ENCODE measurements at places on chromosomes 7 and 10.

GRCh38 chr7:96203786-96204185 lies 118.1 kb downstream of the SLC25A13 start:
- no peak for DNase-seq

- no peak for DNase-seq
Observed at GRCh38 chr7:104550362-104550761, 222.0 kb downstream of the LHFPL3 start.

DNA sequence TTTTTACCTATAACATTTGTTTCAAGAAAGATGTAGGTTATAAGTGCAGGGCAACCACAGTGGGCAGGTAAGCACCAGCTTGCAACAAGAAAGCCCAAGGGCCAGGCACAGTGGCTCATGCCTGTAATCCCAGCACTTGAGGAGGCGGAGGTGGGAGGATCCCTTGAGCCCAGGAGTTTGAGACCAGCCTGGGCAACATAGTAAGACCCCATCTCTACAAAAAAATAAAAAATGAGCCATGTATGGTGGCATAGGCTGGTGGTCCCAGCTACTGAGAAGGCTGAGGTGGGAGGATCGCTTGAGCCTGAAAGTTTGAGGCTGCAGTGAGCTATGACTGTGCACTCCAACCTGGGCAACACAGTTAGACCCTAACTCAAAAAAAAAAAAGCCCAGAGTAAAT lies 12.8 kb downstream of the BCL7B start:
- no peak for DNase-seq

GRCh38 chr10:6907877-6908530 lies 327.9 kb upstream of the PRKCQ start:
- DNase-seq = no peak

DNA sequence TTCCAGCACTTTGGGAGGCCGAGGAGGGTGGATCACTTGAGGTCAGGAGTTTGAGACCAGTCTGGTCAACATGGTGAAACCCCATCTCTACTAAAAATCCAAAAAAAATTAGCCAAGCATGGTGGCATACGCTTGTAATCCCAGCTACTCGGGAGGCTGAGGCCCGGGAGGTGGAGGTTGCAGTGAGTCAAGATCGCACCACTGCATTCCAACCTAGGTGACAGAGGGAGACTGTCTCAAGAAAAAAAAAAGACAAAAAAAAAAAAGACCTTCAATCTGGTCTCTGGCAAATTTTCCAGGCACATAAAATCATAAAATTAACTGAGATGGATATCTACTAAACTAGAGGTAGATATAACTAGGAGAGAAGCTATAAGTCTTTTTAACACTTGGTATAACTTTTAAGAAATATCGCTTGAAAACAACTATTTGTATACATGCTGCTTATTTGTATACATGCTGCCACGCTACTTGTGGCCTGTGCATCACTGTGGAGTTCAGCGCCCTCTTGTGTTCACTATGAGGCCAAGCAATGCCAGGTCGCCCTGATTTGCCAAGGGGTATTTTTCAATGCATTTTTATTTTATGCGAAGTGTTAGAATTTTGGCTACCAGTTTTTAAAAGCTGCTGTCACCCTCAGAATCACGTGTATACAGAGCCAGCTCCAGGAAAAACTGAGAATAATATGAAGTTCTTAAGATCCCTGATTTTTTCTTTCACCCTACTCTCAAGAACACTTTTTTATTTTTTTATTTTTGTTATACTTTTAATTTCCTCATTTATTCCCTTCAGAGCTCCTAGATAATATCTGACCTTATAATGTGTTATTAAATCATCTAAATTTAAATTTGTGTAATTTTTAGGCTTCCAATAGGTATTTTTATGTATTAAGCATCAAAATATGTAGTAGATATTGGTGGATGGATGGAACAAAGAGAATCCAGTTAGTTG lies 26.7 kb downstream of the CYCS start:
- DNase-seq = peak; percentile 28

GRCh38 chr10:48843198-48843597 lies 96.4 kb downstream of the LRRC18 start:
- DNase-seq = no peak

DNA sequence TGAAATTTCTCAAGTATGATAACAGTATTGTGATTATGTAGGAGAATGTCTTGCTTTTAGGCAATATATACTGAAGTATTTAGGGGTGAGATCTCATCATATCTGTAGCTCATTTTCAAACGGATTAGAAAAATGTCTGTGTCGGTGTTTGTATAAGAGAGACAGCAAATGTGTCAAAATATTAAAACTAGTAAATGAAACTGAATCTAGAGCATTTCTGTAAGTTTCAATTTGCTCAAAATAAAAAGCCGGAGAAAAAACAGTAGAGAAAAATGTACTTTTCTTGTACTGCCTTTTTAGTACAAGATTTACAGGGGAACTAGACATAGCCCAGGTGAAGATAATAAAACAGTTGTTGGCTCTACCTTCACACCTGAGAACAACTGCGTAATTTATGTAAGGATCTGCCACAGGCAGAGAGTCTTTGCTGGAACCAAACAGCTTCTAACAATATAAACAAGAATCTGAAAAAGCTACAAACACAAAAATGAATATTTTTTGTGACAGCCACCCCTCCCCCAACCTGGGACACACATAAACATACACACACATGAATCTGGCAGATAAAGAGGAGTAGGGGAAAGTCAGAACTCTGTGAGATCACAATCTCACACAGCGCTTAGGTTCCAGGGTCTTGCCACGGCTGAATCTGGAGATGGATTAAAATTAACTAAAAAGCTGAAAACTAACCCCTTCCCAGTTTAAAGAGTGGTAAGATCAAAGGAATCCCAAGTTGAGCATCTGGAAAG lies 153.3 kb downstream of the AVL9 start:
- no peak for DNase-seq

DNA sequence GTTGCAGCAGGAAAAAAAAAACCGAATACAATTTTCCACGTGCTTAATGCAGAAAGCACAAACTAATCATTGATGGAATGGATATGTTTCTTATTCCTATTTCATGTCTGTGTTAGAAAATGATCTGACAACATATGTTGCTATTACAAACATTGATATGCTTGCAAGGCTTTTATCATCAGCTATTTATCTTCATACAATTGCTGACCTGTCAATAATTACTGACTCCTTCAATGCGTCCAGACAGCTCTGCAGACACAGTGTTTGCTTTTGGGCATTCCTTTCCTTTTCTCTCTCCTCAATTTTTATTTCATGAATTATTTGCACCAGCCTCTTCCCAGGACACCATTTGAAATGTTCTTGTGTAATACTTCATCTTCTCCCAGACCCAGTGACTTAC lies 246.2 kb downstream of the SEC23IP start:
- no peak for DNase-seq

DNA sequence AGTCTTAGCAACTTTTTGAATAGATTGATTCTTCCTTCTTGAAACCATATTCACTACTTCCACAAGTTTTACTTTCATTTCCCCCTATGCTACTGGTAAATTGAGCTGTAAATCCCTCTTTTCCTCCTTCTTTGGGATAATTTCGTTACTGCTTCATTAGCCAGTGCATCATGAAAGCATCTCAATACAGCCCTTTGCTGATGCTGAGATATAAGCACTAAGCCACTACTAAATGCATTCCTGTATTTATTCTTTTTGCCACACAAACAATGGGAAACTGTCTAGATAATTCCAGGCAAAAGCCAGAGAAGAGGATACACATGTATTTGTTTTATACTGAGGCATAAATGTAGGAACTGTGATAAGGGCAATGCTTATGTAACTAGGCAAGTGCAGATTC lies 313.9 kb downstream of the NXPH1 start:
- no peak for DNase-seq

- no peak for DNase-seq
Observed at GRCh38 chr7:142602756-142603155, 146.5 kb upstream of the PRSS1 start.

DNA sequence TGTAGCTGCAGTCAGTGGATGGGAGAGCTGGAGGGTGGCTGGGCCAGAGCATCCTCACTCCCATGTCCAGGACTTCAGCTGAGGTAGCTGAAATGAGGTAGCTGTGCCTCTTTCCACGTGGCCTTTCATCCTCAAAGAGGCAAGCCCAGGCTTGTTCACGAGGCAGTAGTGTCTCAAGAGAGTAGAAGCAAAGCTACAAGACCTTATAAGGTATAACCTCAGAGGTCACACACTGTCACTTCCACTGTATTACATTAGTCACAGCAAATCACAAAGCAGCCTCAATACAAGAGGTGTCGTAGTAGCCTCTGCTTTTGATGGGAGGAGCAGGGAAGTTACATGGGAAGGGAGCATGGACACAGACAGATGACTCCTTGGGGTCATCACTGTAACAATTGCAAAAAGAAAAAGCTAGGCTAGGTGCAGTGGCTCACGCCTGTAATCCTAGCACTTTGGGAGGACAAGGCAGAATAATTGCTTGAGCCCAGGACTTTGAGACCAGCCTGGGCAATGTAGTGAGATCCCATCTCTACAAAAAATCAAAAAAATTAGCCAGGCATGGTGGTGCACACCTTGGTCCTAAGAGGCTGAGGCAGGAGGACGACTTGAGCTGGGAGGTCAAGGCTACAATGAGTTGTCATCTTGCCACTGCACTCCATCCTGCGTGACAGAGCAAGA lies 97.5 kb downstream of the SKIDA1 start:
- DNase-seq = no peak

DNA sequence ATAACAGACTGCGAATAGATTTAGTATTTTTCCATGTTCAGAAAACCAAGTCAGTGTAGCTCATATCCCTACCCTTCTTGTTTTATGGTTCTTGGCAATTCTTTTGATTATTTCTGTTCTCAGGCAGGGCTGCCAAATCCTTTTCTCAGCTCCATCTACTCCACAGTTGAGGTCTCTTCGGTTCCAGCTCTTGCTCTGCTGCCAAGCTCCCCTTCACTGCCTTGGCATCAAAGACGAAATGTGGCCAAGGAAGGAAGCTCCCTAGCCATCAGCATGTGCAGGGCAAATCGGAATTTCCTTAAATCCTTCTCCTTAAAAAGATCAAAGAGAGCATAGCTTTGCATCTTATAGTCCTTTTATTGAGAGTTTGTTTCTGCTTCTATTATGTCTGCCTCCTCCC lies 116.4 kb upstream of the NOBOX start:
- no peak for DNase-seq

DNA sequence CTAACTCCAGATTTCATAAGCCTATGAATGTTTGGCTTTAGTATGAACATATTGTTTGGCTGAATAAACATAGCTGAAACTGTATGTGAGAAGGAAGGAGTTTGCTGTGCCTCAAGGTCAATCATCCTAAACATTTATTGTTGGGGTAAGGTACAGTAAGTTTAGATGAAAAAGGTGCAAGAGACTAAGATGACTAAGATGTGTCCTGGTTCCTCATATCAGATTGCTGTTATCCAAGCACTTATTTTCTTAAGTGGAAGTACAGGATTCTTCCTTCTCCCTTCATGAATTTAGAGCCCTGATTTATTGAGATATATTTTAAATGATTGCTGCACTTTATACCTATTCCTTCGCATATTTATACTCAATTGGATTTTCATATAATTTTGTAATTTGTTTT lies 12.2 kb downstream of the MDFIC start:
- no peak for DNase-seq

DNA sequence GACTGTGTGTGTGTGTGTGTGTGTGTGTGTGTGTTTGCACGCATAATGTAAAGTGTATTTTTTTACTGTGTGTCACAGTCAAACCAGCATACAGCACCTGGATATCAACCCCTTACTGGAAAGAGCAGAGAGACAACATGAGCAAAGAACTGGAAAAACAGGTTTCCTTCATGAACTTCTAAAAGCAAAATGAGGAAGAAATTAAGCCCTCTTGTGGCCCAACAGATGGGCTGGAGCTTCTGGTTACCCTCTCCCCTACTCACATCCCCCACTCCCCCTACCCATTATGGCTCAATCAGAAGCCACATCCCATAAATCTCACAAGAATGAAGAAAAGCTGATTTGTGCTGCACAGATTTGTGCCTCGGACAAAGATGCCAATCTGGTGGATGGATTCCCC lies 36.2 kb downstream of the PDE1C start:
- DNase-seq = no peak

DNA sequence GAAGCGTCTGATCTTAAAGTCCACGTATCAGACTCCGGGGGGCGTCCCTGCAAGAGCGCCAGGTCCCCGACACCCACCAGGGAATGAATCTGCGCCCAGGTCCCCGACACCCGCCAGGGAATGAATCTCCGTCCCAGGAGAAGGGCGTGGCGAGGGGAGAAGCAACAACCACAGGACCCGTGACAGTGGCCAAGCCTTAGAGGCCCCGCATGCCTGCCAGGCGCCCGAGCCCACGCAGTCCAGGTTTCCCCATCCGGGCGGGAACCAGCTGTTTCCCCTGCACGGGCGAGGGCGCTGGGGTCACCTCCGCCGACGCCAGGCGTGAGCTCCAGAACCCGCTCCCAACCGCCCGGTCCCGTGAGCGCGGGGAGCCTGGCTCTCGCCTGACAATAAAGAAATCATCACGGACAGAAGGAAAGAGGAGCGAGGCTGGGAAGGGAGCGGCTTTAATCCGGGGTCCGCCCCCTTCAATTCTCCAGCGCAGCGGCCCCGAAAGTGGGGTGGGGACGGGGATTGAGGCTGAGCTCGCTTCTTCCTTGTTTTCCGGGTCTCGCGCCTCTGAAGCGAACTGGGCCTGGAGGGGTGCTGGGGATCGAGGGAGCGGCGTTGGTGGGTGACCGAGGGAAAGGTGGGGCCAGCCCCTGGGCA lies 29.0 kb upstream of the BMS1 start:
- DNase-seq = no peak

GRCh38 chr10:72930276-72930675 lies 24.3 kb downstream of the PLA2G12B start:
- no peak for DNase-seq

DNA sequence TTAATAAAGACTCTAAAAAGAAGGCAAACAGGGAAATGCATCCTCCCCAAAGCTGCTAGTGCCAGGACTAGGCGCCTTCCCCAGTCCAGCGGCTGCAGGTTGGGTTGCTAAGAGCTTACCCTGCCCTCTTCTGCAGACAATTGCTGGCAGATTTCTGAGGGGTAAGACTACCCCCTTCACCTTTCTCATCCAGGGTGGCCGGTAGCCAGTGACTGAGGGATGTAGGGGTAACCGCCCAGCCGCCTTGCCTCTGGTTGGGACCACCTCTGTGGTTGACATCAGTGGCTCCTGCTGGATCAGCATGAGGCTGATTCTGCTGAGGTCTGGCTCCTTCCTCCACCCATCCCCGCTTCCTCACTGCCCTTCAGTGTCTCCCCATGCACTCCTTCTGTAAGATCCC lies 71.2 kb downstream of the ADCYAP1R1 start:
- DNase-seq = no peak

- no peak for DNase-seq
Observed at GRCh38 chr10:77715088-77715487, 77.5 kb upstream of the KCNMA1 start.

DNA sequence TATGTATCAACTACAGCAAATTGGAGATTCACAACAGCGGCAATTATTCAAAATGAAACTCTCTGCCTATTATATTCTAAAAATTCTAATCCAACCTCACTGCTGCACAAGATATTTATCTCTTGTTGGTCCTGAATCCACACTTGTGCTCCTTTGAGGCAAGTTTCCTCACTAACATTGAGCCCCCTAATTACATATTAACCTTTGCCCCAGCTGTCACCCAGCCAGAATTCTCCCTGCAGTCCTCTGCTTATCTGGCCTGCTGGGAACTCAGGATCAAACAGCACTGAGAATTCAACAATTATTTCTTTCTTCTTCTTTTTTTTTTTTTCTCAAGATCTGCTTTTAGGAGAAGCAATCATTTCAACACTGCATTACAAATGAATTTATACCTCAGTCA lies 21.5 kb upstream of the PLAC9 start:
- DNase-seq = no peak

- no peak for DNase-seq
Observed at GRCh38 chr7:128363261-128363721, 1.8 kb upstream of the PRRT4 start.

- DNase-seq = no peak
Observed at GRCh38 chr10:119817991-119818888, 54.4 kb downstream of the MCMBP start.
